ENCODE measurements at places on chromosomes 1 and 21. TPM values are rescaled to one million over a fixed set of nuclear protein-coding genes. Genes with fewer than 3 reads are reported as not detected.

DNA sequence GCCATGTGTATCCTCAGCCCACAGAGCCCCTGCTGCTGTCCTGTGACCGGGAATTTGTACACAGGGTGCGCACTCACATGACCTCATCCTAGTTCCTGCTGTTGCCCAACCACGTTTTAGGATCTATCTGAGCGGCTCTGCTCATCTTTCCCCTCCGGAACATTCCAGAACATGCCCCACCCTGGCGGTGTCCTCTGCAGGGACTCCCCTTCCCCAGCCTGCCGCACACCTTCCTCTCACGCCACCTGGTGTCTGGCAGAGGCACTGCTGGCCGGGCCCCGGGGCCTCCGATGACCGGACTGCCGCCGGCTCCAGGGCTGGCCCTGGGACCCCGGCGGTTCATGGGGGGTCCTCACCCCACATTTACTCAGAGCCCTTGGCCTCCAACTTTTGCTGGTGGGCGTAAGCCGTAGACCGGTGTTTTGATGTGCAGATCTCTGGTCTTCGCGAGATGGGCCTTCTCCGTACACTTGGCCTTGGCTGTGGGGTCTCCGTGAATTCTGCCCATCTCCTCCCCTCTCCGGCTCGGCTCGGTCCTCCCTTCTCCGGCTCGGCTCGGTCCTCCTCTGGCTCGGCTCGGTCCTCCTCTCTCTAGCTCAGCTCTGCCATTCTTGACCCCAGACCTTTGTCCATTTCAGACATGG, 29.5 kb downstream of the ARHGEF16 start:
- no peak for DNase-seq

GRCh38 chr1:209653915-209654351, 1.7 kb upstream of the LAMB3 start:
- DNase-seq = no peak

COL6A1 gene
- 78.4 TPM for total RNA-seq

DNA sequence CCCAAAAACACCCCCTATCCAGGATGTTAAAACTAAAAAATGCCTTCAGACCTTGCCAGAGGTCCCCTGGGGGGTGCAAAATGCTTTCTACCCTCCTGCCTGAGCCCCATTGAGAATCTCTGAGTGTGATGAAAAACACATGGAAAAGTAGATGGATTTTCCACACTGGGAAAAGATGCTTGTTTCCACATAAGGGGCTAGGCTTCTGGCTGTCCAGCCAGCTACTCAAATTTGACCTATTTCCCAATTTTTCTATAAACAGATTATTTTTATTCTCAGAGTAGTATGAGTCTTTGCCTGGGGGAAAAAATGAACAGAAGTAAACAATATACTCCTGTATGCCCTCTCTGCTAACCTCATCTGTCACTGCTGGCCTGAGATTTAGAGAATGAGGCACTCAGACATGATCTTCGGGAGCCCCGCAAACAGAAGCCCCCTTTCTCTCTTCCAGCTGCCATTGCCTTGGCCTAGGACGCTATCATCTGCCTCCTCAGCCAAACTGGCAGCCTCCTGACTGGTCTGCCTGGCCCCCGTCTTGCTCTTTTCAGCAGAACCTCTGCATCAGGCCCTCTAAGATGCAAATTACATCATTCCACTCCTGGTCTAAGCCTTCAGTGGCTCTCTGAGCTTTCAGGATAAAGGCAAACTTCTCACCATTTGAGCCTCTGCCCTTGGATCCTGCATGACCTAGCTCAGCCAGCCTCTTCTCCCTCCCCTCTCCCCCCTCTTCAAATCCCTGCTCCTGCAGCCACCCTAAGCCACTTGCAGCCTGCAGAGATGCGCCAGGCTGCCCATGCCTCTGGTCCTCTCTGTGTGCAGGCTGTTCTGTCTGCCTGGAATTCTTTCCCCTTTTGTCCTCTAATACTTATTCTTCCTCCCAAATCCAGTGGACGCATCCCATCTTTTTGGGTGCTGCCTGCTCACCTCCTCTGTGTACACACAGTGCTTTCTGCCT, 39.7 kb upstream of the TMEM125 start:
- no peak for DNase-seq

DNA sequence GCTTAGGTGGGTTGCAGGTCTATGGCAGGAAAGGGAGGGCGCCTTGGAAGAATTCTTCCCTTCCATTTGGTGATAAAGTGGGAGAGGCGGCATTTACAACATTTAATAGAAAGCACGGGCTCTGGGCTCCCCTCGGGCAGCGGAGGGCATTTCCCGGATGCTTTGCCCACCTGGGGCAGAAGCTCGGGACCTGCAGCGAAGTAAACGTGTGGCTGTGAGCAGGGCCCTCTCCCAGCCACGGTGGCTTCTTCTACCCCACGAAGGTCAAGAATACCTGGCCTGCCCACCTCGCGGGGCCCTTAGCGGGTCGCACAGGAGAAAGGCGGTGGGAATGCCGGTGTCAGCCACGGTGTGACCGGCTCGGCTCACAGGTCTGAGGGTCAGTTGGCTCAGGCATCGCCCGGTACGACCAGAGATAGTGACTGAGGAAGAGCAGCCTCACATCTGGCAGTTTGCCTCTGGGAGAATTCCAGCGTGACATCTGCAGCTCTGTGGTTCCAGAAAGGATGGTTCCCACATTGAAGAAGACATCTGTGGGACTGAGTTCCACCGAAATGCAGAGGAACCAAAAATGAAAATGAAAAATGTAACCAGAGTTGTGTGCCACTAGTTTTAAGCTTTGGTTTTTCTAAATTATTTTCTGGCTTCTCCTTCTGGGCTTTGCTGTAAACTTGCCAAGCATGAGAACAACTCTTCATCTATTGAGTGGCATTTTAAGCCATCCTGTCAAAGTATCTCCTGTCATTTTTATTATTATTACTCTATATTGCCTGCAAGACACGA, 720 bp upstream of the F3 start:
- no peak for DNase-seq

CNKSR1 gene
- total RNA-seq = 50.5 TPM

FAM167B gene
- total RNA-seq = 2.1 TPM

DNA sequence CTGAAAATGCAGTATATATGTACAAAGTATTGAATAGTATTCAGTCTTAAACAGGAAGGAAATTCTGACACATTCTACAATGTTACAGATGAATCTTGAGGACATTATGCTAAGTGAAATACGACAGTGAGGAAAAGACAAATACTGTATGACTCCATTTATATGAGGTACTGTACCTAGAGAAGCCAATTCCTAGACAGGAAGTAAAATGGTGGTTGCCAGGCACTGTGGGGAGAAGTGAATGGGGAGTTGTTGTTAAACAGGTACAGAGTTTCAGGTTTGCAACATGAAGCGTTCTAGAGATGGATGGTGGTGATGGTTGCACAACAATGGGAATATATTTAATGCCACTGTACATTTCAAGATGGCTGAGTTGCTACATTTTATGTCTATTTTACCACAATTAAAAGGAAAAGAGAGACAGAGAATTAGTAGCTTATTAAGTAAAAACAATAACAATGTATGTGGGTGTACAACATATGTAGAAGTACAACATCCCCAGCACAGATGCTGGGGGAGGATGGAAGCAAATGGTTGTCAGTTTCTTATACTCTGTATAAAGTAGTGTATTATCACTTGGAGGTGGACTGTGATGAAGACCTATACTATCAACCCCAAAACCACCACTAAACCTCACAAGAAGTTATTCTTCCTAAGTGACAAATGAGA, 3.9 kb upstream of the RAB4A start:
- DNase-seq = no peak

DNA sequence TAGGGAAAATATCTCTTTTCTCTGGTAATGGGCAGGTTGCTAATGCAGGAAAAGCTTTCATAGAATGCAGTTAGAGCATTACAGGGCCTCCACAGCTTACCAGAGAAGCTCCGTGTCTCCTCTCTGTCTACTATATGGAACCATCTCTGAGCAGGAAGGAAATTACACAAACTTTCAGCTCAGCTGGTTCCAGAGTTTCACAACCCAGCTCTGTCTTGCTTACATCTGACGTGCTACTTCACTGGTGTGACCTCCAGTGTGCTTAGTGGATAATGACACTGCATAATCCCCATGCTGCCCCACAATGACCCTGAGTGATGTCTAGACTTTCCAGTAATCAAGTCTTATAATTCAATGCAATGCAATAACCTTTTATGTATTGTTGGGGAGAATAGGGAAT, 4.3 kb upstream of the FGGY start:
- DNase-seq = no peak

FAM131C gene
- 1.4 TPM for total RNA-seq

MACO1 gene
- 20.8 TPM for total RNA-seq

ADAMTS5 gene
- 5.8 TPM for total RNA-seq

GRCh38 chr1:236288620-236288976, 6.8 kb upstream of the ERO1B start:
- DNase-seq = no peak

THEMIS2 gene
- 3.1 TPM for total RNA-seq

GRCh38 chr1:218299416-218299815, 14.3 kb downstream of the RRP15 start:
- DNase-seq = no peak

DNA sequence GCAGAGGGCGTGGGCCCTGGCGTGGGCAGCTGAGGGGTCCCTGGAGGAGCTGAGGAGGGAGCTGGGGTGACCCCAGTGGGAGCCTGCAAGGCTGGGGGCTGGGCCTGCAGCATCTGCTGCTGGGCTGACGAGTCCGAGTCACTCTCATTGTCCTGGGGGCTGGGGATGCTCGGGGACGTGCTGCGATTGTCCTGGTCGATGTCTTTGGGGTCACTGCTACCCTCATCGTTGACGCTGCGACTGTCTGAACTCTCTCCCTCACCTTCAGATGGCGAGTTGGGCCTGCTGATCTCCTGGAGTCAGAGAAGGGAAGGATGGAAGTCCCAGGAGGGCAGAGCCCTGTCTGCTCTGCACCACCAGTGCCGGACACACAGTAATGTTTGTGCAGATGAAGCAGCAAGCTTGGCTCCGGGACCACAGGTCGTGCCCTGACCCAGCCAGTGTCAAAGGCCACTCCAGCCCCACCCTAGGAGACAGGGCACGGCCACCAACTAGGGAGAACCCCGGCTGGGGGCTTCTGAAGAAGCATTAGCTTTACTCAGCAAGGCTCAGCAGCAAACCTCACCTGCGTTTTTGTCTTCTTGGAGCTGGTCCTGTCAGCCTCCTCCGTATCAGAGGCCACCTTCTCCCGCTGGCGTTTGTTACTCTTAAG, 43.4 kb downstream of the SLC45A1 start:
- no peak for DNase-seq

GRCh38 chr1:8410791-8411190, 92.9 kb downstream of the SLC45A1 start:
- no peak for DNase-seq

KRTAP12-2 gene
- not detected for total RNA-seq
